Activated CD4-positive, alpha-beta memory T cell treated with anti-CD3 and anti-CD28 coated beads for 36 hours (primary cell): ENCODE measurements at places on chromosomes 6 and 20. TPM values are rescaled to one million over a fixed set of nuclear protein-coding genes. Genes with fewer than 3 reads are reported as not detected.

The MLIP gene
- not detected for total RNA-seq

The MRPS18A gene
- total RNA-seq = 46.9 TPM

The OPRM1 gene
- total RNA-seq = not detected

The OR2J3 gene
- total RNA-seq = not detected

The PRICKLE4 gene
- not detected for total RNA-seq

The BTN1A1 gene
- not detected for total RNA-seq

The NMBR gene
- total RNA-seq = not detected

The FGD2 gene
- 0.48 TPM for total RNA-seq

The C6orf58 gene
- not detected for total RNA-seq

The SIGLEC1 gene
- not detected for total RNA-seq

The LZTS3 gene
- 1.5 TPM for total RNA-seq

The KIF6 gene
- total RNA-seq = 0.31 TPM

The KIAA0408 gene
- total RNA-seq = 6.5 TPM

The VSTM2L gene
- not detected for total RNA-seq

The RAB5IF gene
- total RNA-seq = 113 TPM

The EBF4 gene
- 5.9 TPM for total RNA-seq

The SLC17A9 gene
- total RNA-seq = 9.5 TPM

The HLA-DOA gene
- 0.55 TPM for total RNA-seq

The BPIFB2 gene
- not detected for total RNA-seq

The ZC2HC1B gene
- not detected for total RNA-seq

The RTF2 gene
- 81.8 TPM for total RNA-seq

The COL21A1 gene
- not detected for total RNA-seq

The PNLDC1 gene
- 0.29 TPM for total RNA-seq

The BMP6 gene
- total RNA-seq = 0.40 TPM

The PAK1IP1 gene
- 32.8 TPM for total RNA-seq

The SLPI gene
- total RNA-seq = not detected

The ANKRD6 gene
- total RNA-seq = 4.0 TPM

The ETV7 gene
- total RNA-seq = 5.8 TPM

The C6orf52 gene
- total RNA-seq = 2.4 TPM

The CDH26 gene
- total RNA-seq = 1.5 TPM

The METTL24 gene
- total RNA-seq = not detected

The CD40 gene
- 4.0 TPM for total RNA-seq

The GMPR gene
- total RNA-seq = 0.68 TPM

The ABRACL gene
- 179 TPM for total RNA-seq
